KBM-7 (cell line): ENCODE measurements at places on chromosomes 3 and 15.
A peak's percentile ranks its signal among the peaks of the same experiment; 100 is the strongest.

DNA sequence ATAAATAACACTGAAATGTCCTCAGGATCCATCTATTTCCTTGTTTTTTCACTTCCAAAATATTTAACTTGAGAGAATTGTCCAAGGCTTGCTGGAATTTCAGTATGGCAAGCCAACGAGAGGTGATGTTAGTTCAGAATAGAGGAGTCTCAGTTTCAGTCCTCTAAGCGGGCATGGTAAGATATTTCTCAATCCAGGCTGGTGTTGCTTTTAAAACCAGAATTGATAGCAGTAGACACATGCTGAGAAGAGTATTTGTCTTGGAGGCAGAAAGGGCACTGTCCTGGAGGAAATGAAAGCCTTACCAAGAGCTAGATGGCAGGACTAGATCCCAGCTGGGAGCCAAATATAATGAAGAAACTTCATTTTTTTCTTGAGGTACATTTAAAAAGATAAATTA lies 23.1 kb downstream of the PHLDB2 start:
- DNase-seq, result no peak

- DNase-seq, result no peak
Observed at GRCh38 chr15:101370330-101371024, 75.4 kb upstream of the SNRPA1 start.

- no peak for DNase-seq
Observed at GRCh38 chr3:31859245-31859644, 121.8 kb downstream of the OSBPL10 start.

DNA sequence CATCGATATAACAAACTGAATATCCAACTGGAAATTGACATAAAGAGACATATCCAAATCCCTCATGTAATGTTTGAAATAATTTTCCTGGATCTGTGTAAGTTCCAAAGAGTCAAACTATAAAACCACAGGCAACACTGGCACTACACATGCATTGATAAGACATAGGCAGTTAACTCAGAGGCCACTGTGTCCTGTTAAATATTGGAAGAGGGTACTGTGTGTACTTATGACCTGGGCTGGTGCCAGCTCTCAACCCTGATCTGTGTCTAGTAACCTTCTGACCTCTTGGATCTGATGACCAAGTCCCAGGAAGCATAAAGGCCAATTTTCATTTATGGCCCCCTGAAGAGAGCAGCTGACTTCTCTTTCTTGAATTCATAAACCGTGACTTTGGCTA lies 4.5 kb downstream of the NR1I2 start:
- no peak for DNase-seq

- DNase-seq, result no peak
Observed at GRCh38 chr3:50581459-50581842, 12.1 kb downstream of the HEMK1 start.

- DNase-seq, result no peak
Observed at GRCh38 chr3:82636177-82636576, 874.7 kb upstream of the GBE1 start.

- DNase-seq, result no peak
Observed at GRCh38 chr15:45287390-45287956, 35.4 kb downstream of the SLC28A2 start.

DNA sequence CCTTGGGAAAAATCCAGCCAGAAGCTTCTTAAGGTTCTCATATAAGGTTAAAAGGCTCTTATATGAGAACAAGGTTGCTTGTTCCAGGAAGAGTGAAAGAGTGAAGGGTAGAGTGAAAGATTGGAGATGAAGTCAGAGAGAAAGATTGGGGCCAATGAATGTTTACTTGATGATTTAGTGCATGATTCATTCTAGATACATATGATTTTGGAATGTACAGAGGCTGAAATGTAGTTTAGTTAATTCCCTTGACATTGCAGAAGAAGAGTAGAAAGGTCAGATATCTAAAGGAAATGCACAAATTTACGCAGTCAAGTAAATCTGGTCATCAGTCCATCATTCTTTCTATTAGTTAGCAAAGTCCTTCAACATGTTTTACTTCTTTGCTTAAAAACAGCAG lies 619.8 kb upstream of the ZNF717 start:
- DNase-seq, result no peak

GRCh38 chr15:88256279-88257230 lies at the start of gene NTRK3:
NTRK3 (minus strand) TSS chr15:88256739; CDS start chr15:88256153, 586 bp downstream.
- peak; percentile 42 for DNase-seq

DNA sequence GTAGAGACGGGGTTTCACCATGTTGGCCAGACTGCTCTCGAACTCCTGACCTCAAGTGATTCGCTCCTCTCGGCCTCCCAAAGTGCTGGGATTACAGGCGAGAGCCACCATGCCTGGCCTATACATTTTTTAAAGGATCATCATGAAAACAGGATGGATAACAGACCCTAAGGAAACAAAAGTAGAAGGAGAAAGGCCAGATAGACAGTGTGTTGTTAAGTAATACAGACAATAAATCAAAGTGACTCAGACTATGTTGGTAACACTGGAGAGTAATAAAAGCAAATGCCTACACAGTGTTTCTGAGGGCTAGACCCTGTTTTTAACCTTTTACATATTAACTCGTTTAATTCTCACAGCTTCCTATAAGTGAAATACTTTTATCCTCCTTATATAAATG lies 133.8 kb upstream of the MCTP2 start:
- no peak for DNase-seq

- DNase-seq, result no peak
Observed at GRCh38 chr15:92410537-92410936, 16.9 kb downstream of the ST8SIA2 start.

DNA sequence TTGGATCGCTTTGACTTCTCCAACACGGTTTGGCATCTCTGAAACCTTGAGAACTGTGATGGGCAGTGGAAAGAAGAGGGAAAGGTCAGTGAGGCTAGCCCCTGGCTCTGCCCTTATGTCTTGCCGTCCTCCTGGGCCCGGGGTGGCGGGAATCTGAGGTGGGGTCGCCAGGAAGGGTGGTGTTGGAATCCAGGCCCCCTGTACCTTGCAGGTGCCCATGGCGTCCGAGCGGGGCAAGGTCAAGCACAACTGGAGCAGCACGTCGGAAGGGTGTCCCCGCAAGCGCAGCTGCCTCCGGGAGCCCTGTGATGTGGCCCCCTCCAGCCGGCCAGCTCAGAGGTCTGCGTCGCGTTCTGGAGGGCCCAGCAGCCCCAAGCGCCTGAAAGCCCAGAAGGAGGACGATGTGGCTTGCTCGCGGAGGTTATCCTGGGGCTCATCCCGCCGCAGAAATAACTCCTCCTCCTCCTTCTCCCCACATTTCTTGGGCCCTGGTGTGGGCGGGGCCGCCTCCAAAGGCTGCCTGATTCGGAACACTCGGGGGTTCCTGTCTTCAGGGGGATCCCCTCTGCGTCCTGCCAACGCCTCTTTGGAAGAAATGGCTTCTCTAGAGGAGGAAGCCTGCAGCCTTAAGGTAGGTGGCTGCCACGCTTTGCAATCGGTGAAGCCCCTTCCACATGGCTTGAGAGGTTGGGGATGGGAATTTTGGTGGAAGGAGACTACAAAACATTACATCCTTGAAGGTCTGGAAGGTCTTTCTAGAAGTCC lies 907 bp downstream of the TATDN2 start:
- peak; percentile 39 for DNase-seq

- no peak for DNase-seq
Observed at GRCh38 chr15:73787621-73788020, 34.5 kb upstream of the INSYN1 start.

DNA sequence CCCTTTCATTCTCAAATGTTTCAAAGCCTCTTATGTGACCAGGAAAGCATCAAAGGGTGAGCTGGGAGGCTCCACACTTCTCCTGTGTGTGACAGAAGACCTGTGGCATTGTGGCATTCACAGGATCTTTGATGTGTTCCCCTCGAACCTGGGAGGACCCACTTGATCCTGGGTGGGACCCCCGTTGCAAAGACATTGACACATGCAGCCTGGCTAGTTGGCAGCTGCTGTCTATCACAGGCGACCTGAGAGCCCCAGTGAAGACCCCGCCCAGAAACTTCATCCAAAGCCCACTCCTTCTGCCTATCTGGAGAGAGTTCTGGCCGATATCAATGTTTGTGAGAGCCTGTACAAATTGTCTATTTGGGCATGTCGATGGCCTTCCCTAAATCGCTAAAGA lies 140.4 kb upstream of the ATP2B2 start:
- no peak for DNase-seq

DNA sequence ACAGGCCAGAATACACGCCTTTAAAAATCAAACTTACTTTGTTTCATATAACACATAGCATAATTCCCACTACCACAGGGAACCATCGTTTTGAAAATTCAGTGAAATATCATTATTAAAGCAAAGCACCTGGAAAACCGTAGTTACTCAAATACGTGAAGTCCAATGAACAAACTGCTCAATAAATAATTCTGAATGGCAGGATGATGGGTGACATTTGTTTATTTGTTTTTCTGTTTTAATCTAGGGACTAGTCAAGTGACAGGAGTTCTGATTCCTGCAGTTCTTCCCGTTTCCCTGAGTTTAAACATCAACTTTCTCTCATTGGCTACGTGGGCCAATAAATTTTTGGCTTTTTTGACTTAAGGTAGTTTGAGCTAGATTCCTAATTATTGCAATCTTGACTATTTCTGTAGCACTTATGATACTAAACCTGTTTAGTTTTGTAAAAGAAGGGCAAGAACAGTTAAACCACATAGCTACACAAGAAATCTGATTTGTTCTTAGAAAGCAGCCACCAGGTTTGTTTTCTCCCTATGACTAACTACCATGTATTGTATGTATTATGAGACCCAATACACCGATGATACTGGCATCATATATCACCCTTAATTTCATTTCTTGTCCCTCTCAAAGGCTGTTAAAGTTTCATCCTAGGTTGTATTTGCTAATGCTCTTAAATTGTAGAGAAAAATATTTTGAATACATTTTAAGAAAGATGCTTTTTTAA lies 411.2 kb downstream of the SHQ1 start:
- no peak for DNase-seq

DNA sequence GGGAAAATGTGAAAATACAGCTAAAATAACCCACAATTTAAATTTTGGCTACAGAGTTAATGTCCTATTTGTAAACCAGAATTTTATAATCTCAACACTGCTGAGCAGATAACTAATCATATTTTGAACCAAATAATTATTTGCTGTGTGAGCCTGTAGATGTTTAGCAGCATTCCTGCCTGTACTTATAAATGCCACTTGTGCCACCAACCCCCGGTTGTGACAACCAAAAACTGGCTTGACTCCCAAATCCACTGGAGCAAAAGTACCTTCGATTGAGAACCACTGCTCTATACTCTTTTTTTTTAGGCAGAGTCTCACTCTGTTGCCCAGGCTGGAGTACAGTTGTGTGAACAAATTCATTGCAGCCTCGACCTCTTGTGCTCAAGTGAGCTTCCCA lies 78.5 kb downstream of the CNTN6 start:
- DNase-seq, result no peak

- no peak for DNase-seq
Observed at GRCh38 chr3:12944413-12944812, 103.0 kb upstream of the RPL32 start.

GRCh38 chr3:194489736-194490612 lies 3.2 kb upstream of the ATP13A3 start:
- peak; percentile 42 for DNase-seq

DNA sequence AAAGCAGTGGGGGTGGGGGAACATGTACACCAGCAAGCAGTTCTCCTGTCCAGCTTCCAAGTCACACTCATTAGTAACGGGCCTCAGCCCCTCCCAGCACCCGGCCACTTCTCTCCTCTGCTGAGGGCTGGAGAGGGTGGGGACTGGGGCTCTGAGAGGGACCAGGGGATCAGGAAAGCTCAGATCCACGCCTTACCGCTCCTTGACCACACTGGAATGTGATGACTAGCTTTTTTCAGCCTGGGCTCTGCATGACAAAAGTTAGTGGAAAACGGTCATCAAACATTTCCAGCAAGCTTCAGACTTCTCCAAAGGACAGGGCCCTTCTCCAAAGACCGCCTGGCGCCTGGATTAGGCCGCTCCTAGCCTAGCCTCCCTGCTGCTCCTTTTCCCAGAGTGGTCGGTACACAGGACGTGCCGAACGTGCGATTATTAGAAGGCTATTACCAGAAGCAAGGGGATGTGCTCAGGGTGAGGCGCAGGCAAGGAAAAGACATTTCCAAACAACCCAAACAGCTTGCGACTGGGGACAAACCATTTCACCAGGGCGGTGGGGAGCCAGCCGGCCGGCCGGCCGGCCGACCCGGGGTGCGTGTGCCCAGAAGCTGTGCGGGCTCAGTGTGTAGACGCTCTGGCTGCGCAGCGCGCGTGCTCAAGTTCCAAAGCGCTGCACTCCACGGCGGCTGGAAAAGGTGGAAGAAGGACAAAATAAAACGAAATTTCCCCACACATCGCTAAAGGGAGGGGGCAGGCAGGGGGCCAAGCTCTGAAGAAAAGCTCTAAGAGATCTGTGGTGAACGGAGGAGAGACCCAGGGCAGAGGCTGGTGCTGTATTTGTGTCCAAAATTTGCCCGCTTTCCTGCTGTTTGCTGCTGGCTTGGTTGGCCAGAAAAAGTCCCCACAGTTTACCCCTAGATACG lies 51.0 kb upstream of the SSR3 start:
- no peak for DNase-seq

GRCh38 chr3:71583566-71584393 lies at the start of gene FOXP1:
FOXP1 (minus strand) TSS chr3:71583728; CDS start chr3:71198381, 385,347 bp downstream.
- DNase-seq, result peak; percentile 65

DNA sequence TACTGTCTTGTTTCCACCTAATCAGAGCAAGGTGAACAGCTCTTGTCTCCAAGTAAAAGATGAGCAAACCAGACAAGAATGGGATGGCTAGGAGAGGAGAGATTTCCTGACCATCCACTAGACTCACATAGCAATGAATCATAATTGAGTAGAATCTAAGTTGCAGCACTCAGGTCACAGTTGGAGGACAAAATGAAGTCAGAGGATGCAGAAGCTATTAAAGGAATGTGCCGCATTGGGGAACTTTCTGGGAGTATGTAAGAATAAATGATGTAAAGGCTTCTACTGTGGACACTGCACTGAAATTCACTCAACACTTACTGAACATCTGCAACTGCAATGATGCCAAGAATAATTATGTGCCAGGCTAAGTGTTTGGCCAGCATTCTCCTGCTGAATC lies 217.4 kb upstream of the WNT5A start:
- no peak for DNase-seq

GRCh38 chr15:35054380-35054779 lies 30.7 kb downstream of the NANOGP8 start:
- DNase-seq, result no peak

GRCh38 chr3:190566043-190566933 lies 52.4 kb downstream of the IL1RAP start:
- peak; percentile 98 for DNase-seq

GRCh38 chr15:42375941-42376340 lies 16.6 kb downstream of the CAPN3 start:
- peak; percentile 84 for DNase-seq

GRCh38 chr15:45714590-45715488 lies 80.0 kb downstream of the SQOR start:
- peak; percentile 80 for DNase-seq

DNA sequence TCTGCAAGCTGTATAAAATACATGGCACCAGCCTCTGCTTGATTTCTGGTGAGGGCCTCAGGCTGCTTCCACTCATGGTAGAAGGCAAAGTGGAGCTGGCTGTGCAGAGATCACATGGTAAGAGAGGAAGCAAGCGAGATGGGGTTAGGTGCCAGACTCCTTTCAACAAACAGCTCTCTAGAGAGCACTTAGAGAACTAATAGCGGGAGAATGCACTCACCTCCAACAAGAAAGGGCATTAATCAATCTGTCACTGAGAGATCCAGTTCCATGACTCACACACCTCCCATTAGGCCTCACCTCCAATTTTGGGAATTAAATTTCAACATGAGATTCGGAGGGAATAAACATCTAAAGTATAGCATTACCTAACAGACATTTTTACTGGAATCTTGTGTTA lies 644.1 kb upstream of the ARRDC4 start:
- no peak for DNase-seq
